Hypothalamus (tissue), 51 donors: ENCODE measurements at places on chromosomes 6 and 20.

DNA sequence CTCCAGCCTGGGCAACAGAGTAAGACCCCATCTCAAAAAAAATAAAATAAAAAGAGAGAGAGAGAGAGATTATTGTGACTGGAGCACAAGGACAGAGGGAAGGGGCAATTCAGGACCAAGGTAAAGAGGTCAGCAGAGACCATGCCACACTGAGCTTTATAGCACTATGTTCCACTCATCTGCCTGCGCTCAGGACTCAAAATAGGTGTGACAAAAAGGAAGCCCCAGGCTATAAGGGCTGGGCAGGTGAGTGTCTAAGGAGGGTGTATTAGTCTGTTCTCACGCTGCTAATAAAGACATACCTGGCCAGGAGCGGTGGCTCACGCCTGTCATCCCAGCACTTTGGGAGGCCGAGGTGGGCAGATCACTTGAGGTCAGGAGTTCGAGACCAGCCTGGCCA lies 23.1 kb upstream of the SRSF6 start:
- no peak for DNase-seq

- no peak for DNase-seq
Measured at GRCh38 chr6:75350808-75351207, 66.2 kb upstream of the TMEM30A start.

- no peak for DNase-seq
Measured at GRCh38 chr6:166784691-166785090, 157.6 kb upstream of the RPS6KA2 start.

- DNase-seq, result no peak
Measured at GRCh38 chr6:168711049-168711640, 270.2 kb downstream of the SMOC2 start.

GRCh38 chr6:14816116-14816859 lies 429.6 kb upstream of the JARID2 start:
- no peak for DNase-seq

DNA sequence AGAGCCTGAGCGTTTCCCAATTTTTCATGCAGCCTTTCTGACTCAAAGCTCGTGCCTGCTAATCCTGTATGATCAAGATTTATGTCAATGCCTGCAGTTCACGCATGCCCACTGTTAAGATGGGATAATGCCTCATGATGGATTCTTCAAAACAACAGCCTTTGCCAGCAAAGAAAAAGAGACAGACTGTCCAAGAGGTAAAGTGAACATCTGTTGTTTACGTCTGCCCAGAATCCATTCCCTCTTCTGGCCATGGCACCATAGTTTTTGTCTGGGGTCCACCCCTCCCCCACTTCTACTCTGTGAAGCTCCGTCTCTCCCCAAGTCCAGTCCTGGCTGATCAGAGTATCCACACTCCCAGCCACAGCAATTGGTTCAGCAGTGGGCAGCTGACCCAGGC lies 91.9 kb upstream of the EYA2 start:
- DNase-seq, result no peak

DNA sequence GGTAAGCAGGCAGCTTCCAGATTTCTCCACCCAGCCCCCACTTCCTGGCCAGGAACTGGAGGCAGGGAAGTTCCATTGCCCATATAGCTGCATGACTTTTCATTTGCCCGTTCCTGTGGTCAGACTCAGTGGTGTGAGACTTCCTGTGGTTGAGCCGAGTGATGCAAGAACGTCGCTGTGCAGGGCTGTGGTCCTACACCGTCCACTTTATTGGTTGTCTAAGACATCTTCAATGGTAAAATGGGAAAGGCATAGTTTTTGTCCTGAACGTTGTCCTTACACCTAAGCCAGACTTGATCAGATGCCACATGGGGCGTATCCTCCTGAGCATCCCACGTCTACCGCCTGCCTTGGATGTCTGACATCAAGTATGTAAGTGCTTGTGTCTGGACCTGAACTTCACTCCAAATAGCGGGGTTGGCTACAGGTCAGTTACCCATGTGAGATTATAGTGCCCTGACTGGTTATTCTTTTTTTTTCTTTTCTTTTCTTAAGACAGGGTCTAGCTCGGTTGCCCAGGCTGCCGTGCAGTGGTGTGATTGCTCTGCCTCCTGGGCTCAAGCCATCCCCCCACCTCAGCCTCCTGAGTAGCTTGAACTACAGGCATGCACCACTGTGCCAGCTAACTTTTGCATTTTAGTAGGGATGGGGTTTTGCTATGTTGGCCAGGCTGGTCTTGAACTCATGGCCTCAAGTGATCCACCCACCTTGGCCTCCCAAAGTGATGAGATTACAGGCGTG lies 25.9 kb upstream of the GTSF1L start:
- DNase-seq, result no peak

GRCh38 chr6:25918083-25918683 lies 12.3 kb downstream of the SLC17A2 start:
- no peak for DNase-seq

DNA sequence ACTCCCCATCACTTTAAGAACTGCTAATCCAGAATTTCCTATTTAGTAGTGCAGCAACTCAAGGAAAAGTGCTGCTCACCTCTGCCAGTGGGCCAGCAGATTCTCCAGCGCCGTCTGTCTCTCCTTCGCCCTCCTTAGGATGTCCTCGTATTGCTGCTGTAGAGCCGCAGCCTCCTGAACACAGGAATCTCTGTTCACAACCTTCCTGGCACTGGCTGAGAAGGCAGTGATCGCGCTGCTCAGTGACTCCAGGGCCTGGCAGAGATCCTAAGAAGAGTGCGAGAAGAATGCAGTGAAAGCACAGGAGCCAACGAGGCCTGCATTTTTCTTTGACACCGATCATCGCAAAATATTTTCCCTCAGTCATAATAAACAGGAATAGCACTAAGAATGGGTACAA lies 209.0 kb downstream of the SYNE1 start:
- DNase-seq, result no peak

GRCh38 chr6:83510791-83511190 lies 1.5 kb upstream of the PRSS35 start:
- DNase-seq, result no peak

DNA sequence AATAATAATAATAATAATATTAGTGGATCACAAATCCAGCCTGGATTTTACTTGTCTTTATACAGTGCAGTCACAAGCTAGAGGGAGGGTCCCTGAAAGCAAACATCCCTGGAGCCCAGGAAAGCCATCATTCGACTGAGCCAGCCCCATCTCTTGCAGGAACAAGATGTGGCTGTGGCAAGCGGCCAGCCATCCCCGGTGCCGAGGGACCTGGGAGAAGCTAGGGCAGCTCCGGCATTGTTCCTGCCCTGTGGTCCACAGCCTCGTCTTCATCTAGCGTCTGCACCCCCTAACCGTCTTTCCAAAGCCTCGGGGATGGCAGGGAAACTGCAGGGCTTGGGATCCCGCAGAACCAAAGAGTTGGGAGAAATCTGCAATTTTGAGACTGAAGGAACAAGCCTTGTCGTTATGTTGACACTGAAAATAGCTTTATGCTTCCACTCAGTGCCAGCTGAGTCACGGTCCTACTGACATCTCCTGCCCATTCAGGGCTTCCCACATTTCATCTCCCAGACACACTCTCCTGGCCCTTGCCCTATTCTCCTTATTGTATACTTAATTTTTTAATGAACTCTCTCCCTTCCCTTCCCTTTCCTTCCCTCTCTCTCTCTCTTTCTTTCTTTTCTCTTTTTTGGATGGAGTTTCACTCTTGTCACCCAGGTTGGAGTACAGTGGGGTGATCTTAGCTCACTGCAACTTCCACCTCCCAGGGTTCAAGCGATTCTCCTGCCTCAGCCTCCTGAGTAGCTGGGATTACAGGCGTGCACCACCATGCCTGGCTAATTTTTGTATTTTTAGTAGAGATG lies 62.5 kb upstream of the ZNFX1 start:
- no peak for DNase-seq

DNA sequence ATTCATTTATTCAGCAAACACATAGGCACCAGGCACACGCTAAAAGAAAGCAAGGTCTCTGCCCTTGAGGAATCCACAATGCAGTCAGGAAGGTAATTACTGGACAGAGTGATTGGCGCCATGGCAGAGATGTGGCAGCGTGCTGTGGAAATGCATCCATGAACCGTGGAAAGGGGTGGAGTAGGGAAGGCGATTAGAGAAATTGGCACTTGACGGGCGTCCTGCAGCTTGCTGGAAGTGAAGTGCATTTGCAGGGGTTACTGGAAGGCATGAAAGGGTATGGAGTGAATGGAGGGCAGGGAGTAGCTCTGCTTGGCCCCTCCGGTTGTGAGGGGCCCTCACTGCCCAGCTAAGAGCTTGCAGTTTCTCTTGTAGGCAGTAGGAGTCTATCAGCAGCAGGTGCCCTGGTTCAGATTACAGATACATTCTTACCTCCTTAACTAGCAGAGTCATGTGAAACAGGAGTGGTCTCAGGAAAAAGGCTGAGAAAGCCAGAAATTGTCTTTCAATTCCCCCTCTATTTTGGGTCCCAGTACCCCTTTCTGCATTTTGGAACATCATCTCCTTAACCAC lies 122.5 kb upstream of the TIAM2 start:
- no peak for DNase-seq

- no peak for DNase-seq
Measured at GRCh38 chr20:54062812-54063280, 7.5 kb downstream of the BCAS1 start.

DNA sequence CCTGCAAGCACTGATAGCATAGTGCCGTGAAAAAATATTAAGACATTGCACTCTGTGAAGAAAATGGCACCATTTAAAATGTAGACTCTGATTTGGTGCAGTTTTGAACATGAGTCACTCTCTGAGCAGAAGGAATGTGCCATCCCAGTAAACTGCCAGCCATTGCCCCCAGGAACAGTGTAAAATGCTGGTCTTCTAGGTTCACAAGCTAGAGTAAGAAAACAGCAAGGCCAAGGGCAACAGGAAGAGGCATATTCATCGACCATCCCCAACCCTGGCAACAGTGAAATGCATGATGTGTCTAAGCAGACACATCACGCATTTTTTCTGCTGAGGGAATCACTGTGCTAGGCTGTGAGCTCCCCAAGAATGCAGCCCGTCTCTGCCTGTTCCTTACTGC lies 163.2 kb upstream of the RIN2 start:
- DNase-seq, result no peak

- no peak for DNase-seq
Measured at GRCh38 chr6:140661691-140662090, 1287.2 kb upstream of the CITED2 start.

- DNase-seq, result no peak
Measured at GRCh38 chr6:110355727-110356126, 2.4 kb downstream of the METTL24 start.

DNA sequence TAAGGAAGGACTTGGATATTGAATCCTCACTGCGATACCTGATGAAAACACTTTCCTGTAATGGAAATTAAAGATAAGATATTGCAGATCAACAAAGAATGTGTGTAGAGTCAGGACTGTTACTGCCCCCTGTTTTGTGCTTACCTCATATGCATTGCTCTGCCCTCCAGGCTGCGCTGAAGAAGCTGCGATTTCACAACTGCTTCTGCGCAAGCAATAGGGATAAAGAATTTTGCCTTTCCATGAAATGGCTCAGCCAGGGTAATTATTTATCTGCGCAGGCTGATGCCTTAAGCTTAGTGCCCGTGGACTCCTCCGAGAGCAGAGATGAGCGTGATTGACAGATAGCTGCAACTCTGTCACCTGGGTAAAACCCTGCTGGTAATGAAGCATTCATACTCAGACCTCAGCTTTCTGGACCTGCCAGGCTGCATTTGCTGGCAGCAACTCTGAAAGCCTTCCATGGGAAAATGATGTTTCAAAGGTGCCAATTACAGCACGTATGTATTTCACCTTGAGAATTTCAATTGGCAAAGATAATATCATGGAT lies 370.6 kb downstream of the SAMD5 start:
- DNase-seq, result no peak

DNA sequence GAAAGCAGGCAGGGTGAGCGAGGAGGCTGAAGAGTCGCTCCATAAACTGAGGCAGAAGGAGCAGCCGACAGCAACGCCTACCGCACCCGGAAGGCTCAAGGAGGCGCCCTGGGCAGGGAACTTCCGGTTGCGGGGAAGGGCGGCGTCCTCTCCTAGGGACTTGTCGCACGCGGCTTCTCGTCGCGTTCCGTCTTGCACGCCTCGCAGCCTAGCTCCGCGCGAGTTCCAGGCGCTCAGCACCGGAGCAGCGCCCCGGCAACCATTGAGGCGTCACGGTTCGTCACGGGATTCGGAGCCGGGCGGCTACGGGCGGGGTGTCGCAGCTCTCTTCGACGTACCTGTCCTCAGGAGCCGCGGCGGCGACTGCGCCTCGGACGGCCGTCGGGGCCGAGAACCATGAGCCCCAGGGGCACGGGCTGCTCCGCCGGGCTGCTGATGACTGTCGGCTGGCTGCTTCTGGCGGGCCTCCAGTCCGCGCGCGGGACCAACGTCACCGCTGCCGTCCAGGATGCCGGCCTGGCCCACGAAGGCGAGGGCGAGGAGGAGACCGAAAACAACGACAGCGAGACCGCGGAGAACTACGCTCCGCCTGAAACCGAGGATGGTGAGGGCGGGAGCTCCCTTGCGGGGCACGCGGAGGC lies at the start of gene SPACA1:
Gene SPACA1 (plus strand): TSS at position 332 of the 641 bp plus-strand sequence. CDS start 65 bp downstream, at position 397.
- DNase-seq, result no peak
